Spinal cord (tissue), 10 donors: ENCODE measurements at places on chromosomes 3 and 15. TPM values are rescaled to one million over a fixed set of nuclear protein-coding genes. Genes with fewer than 3 reads are reported as not detected.
A peak's percentile ranks its signal among the peaks of the same experiment; 100 is the strongest.

SEMA7A gene
- total RNA-seq = 12.3 TPM

THOC7 gene
- 54.7 TPM for total RNA-seq

GRCh38 chr15:39362821-39363561 lies 217.9 kb upstream of the THBS1 start:
- no peak overlapping the region for H3K27ac ChIP-seq
- H3K36me3 ChIP-seq = no peaks in the 10 kb centered on the region
- no peaks in the 10 kb centered on the region for H3K4me1 ChIP-seq
- no peak overlapping the region for H3K4me3 ChIP-seq
- DNase-seq = peak; percentile 92

GRCh38 chr3:152176998-152177397 lies 91.7 kb upstream of the MBNL1 start:
- DNase-seq = no peak
- H3K27ac ChIP-seq = no peak overlapping the region
- no peaks in the 10 kb centered on the region for H3K36me3 ChIP-seq

DNA sequence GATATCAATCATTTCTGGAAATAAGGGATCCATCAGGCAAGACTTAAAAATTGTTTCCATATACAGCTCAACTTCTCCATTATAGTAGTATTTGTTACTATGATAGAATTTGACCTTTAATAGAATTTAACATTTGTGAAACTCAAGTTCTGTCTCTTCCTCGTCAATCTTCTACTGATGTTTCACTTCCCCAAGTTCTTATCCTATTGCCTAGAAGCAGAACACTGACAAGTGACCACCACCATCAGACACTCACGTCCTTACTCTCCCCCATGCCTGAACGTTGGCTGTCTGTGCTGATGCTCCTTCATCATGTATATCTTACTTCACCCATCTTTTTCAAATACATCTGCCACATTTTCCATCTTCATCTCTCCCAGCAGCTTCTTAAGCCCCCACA lies 26.6 kb upstream of the TAFA4 start:
- H3K4me3 ChIP-seq = no peak overlapping the region
- DNase-seq = no peak
- H3K4me1 ChIP-seq = no peaks in the 10 kb centered on the region
- no peaks in the 10 kb centered on the region for H3K36me3 ChIP-seq
- H3K27ac ChIP-seq = no peak overlapping the region
- no peaks in the 10 kb centered on the region for H3K27me3 ChIP-seq
